Left lung (tissue), 14 donors: ENCODE measurements at places on chromosomes 5 and 9. TPM values are rescaled to one million over a fixed set of nuclear protein-coding genes. Genes with fewer than 3 reads are reported as not detected.

The PLCXD3 gene
- polyA plus RNA-seq = 0.10 TPM

The PKD2L2 gene
- polyA plus RNA-seq = 0.35 TPM

The AGXT2 gene
- 0.13 TPM for polyA plus RNA-seq

The ECM2 gene
- 38.5 TPM for polyA plus RNA-seq

The TAS2R1 gene
- polyA plus RNA-seq = not detected

The EQTN gene
- polyA plus RNA-seq = 0.38 TPM

The CTXN3 gene
- 0.17 TPM for polyA plus RNA-seq

The BTNL3 gene
- polyA plus RNA-seq = not detected

The IFNK gene
- not detected for polyA plus RNA-seq

The CCL27 gene
- 0.79 TPM for polyA plus RNA-seq

The NR5A1 gene
- 0.14 TPM for polyA plus RNA-seq

The SLC25A2 gene
- 0.23 TPM for polyA plus RNA-seq

The C9orf43 gene
- polyA plus RNA-seq = 0.64 TPM
